ENCODE measurements at places on chromosomes 1 and 21. TPM values are rescaled to one million over a fixed set of nuclear protein-coding genes. Genes with fewer than 3 reads are reported as not detected.

TP73 gene
- total RNA-seq = 2.2 TPM

- no peak for DNase-seq
These were observed 138.9 kb upstream of the SOD1 start for GRCh38 chr21:31520561-31521098.

- no peak for DNase-seq
These were observed 25.6 kb downstream of the MEF2D start for GRCh38 chr1:156474966-156475365.

GRCh38 chr1:81547912-81548303 lies 252.8 kb upstream of the ADGRL2 start:
- DNase-seq = no peak

DNA sequence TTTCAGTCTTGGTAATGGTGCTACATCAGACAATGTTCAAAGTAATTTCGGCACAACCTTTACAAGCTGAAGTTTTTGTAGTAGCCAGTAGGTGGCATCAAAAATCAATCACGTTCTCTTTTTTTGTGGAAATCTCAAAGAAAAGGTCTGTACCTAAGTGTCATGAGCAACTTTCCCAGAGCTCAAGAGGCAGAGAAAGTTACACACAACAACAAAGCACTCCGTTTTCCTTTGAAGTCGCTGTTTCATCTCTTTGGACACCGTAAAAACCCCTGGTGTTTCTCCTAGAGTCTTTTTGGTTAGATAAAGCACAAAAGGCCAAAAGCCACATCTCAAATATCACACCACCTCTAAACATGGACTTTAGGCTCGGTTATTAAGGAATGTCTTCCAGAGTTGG lies 131.6 kb downstream of the LHX8 start:
- DNase-seq = no peak

GRCh38 chr1:869499-870244 lies 54.1 kb upstream of the SAMD11 start:
- DNase-seq = peak; percentile 39

DNA sequence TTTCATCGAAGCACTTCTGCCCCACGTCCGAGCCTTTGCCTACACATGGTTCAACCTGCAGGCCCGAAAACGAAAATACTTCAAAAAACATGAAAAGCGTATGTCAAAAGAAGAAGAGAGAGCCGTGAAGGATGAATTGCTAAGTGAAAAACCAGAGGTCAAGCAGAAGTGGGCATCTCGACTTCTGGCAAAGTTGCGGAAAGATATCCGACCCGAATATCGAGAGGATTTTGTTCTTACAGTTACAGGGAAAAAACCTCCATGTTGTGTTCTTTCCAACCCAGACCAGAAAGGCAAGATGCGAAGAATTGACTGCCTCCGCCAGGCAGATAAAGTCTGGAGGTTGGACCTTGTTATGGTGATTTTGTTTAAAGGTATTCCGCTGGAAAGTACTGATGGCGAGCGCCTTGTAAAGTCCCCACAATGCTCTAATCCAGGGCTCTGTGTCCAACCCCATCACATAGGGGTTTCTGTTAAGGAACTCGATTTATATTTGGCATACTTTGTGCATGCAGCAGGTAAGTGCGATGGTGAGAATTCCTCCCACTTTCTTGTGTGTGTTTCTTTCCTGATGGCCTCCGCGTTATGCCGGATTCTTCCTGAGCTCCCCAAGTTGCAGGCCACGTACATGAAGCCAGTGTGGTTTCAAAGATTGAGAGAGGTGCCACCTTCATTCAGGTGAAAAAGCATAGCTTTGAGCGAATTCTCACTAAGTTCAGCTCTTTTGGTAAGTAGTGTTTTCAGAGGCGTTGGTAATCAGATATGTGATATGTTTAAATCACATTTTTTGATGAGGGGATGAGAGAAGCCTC lies 6.0 kb downstream of the NFIA start:
- DNase-seq = no peak

Data from SJSA1 (cell line).